ENCODE measurements at places on chromosomes 2 and 18.

GRCh38 chr2:120683081-120683480 is 52.6 kb upstream of the GLI2 start:
- DNase-seq: no peak

- no peak for DNase-seq
These were observed 59.1 kb downstream of the NYAP2 start for GRCh38 chr2:225458431-225459117.

DNA sequence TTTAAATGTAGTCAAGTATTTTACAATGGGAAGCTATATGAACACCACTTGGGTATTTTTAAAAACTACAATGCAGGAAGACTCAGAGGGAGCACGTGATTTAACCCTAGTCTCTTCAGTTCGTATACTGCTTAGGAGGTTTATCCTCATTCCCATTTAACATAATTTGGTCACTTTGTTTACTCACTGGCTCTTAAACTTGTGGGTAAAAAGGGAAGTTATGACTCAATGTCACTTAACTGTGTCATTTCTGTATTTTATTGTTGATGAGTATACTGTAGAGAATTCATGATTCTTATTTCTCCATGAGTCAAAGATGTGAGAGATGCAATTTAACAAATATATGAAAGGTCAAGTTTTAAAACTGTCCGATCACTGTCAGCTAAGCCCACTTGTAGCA is 48.2 kb downstream of the SLC66A3 start:
- DNase-seq: no peak

- no peak for DNase-seq
These were observed 219.0 kb downstream of the SH3BP4 start for GRCh38 chr2:235170536-235171521.

GRCh38 chr2:187552828-187553681 is 1.2 kb downstream of the TFPI start:
- DNase-seq: no peak

GRCh38 chr2:204134421-204134820 is 197.9 kb downstream of the ICOS start:
- DNase-seq: no peak

- no peak for DNase-seq
These were observed 138.7 kb downstream of the TTC32 start for GRCh38 chr2:19762959-19763605.

Data from stimulated activated CD4-positive, alpha-beta T cell treated with anti-CD3 and anti-CD28 coated beads, TNF-alpha, amount 100 ng/mL, for 48 hours (primary cell).